ENCODE measurements at places on chromosomes 12 and 14.

GRCh38 chr12:94815450-94815849 lies 165.1 kb upstream of the TMCC3 start:
- no peak for DNase-seq

GRCh38 chr14:60642270-60643140 lies 6.8 kb downstream of the SIX1 start:
- DNase-seq: no peak

- DNase-seq: no peak
Observed at GRCh38 chr14:55673048-55673447, 93.0 kb downstream of the KTN1 start.

GRCh38 chr12:97877404-97877803 lies 414.8 kb downstream of the RMST start:
- no peak for DNase-seq

GRCh38 chr14:101474563-101475455 lies 86.5 kb upstream of the DIO3 start:
- DNase-seq: no peak

GRCh38 chr14:51547260-51547659 lies 104.5 kb upstream of the FRMD6 start:
- no peak for DNase-seq

DNA sequence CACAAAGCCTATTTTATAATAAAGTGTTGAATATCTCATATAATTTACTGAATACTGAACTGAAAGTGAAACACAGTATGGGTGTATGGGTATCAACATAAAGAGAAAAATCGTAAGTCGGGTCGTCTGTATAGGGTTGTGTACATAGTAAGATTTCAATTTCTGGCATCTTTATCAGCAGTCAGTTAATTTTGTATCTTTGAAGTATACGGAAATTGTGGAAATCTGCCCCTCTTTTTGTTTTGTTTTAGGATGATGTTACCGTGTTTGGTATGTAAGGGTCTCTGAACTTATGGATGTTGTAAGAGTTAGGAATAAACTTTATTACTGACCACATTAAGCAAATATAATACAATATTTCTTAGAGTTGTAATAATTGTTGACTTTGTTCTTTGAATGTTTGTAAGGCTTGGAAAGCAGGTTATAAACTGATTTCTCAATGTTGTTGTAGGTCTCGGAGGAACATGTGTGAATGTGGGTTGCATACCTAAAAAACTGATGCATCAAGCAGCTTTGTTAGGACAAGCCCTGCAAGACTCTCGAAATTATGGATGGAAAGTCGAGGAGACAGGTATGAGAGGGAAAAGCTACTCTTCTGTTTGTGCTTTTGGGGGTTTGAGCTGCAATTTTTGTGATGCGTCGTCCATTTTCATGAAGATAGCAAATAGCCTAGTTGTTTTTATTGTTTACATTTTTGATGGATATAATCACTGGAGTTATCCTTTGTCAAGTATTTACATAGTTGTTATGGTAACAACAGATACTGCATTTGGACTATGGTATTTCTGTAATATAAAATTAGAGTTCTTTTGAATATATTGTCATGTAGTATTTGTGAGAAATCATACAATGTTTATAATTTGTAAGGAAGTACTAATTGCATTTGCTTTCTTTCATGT lies 12.0 kb downstream of the EID3 start:
- DNase-seq: no peak

- no peak for DNase-seq
Observed at GRCh38 chr14:102993523-102993922, 63.8 kb downstream of the CDC42BPB start.

GRCh38 chr14:94116701-94117100 lies 6.2 kb downstream of the IFI27 start:
- no peak for DNase-seq

- no peak for DNase-seq
Observed at GRCh38 chr12:59646636-59647035, 50.8 kb downstream of the SLC16A7 start.

DNA sequence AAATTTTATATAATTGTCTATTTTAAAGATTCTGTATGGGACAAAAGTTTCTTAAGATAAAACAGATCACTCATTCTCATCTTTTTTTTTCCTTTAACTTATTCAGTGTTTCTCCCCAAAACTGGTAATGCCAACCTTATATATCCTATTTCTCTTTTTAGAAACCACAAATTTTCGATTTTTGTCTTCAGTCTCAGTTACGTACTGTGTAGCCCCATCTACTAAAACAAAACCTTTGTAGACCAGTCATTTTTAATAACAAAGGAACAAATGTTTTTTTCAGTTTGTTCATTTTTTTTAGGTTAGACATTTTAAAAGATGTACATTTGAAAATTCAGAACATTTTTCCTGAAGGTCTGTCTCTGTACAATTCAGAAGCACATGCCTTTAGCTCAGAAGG lies 18.2 kb downstream of the PNMA1 start:
- DNase-seq: no peak

DNA sequence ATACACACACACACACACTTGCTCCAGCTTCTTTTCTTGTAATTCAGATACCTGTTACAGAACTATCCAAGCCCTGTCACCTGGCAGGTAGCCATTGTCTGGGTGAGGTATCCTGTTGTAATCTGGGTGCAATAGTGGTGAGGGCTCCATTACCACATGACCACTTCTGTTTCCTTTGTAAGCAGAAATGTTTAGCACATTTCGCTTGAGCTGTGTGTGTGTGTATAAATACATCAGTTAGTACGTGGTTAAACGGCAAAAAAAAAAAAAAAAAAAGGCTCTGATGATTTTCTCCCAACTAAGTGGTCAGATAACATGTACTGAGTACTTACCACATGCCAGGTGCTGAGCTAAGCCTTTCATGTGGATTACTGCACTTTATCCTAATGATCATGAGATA lies 129.3 kb upstream of the SSTR1 start:
- DNase-seq: peak; percentile 53

- DNase-seq: peak; percentile 90
Observed at GRCh38 chr12:53219956-53220693, 11.9 kb downstream of the RARG start.

GRCh38 chr12:89247541-89247942 lies 104.8 kb downstream of the DUSP6 start:
- DNase-seq: no peak

DNA sequence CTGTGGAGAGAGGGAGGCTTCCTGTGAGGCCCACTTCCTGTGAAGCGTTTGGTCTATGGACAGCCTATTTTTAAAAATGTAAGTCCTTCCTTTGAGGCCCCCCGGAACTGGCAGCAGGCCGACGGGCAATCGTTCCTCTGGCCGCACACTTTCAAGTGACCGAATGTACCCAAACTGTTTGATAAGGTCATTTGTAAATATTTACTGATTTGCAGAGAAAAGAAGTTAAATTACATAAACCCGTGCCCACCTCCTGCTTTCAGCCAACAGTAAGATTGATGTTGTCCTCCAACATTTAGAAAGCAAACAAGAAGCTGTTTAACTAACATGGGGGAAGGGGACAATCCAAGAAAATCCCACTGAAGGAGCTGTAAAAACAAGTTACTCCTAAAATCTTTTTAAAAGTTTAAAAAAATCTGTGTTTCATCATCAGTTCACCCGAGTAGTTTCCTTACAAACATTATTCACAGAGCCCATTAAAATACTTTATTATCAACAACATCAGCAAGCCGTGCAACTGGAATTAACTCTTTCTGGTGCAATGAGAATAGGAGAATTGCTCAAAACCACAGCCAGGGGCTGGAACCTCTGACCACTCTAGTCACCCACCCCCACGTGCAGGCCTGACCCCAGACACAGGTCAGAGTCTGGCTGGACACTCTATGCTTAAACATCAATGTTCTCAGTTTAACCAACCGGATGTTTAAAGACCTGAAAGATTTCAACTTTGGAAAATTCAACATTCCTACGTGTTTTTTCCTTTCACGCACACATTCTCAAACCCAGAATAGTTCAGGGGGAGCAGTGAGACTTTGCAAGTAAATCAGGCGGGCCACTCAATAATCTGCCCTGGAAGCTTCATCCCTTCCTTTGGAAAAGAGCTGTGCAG lies 65.3 kb downstream of the FOXN3 start:
- DNase-seq: peak; percentile 44

DNA sequence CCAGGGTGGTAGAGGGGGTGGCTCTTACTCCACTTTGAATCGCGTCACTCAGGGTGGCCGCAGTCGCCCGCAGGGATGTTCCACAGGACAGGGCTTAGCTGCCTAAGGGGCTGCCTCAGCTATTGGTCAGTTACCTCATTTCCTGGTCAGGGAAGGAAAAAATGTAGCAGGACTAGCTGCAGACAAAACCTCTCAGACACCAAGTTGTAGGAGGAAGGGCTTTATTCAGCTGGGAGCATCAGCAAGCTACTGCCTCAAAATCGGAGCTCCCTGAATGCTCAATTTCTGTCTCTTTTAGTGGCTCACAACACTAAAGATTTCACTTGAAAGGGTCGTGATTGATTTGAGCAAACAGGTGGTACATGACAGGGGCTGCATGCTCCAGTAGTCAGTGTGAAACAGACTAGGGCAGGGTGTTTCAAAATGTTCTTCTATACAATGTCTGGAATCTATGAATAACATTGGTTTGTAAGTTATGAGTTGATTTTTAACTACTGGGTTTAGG lies 6.4 kb upstream of the CLEC6A start:
- no peak for DNase-seq

DNA sequence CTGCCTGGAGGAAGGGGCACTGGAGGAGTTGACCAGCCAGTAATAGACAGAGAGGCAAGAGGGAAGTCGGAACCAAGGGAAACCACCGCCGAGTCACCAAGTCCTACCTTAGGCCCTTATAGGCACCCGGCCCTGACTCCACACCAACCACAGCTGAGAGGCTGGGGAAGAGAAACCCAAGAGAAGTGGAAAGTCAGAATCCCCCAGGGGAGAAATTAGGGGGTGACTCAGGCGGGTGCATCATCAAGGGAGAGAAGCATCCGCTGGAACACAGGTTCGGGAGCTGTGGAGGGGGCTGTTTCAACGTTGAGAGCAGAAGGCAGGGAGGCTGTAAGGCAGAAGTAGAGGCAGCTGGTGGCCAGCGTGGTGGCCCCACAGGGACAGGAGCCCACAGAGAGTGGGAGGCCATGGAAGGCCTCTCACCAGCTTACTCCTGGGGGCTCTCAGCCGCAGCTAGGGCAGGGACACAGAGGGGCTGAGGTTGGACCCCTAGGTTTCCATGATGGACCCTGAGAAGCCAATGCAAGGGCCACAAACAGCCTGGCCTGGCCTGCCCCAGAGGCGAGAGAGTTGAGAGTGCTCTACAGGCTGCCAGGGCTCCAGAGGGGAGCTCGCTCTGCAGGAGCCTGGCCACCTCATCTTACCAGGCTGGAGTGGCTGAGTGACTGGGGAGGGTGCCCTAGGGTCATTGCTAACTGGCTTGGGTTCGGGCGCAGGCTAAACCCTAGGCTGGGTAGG lies 1.4 kb upstream of the TRMT61A start:
- peak; percentile 55 for DNase-seq

DNA sequence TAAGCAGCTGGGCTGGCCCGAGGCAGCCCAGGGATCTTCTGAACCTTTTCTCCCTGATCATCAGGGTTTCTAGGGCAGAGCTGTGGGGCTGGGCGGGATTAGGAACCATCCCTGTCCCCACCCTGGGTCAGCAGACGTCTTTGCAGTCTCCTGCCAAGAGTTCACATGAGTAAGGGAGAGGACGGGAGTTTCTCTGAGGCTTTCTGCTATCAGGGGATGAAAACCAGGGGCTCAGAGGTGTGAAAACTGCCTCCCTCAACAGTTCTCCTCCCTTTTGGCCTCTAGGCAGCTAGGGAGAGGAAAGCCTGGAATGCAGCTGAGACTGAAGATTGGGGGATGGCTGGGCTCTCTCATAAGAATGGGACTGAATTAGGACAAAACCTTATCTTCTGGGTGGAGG lies 7.9 kb downstream of the ZNF385A start:
- DNase-seq: no peak

- peak; percentile 89 for DNase-seq
Observed at GRCh38 chr12:51047655-51048540, at the start of gene LETMD1. TSS of gene LETMD1 (plus strand) at chr12:51048327. CDS start at chr12:51048357, 30 bp downstream.

DNA sequence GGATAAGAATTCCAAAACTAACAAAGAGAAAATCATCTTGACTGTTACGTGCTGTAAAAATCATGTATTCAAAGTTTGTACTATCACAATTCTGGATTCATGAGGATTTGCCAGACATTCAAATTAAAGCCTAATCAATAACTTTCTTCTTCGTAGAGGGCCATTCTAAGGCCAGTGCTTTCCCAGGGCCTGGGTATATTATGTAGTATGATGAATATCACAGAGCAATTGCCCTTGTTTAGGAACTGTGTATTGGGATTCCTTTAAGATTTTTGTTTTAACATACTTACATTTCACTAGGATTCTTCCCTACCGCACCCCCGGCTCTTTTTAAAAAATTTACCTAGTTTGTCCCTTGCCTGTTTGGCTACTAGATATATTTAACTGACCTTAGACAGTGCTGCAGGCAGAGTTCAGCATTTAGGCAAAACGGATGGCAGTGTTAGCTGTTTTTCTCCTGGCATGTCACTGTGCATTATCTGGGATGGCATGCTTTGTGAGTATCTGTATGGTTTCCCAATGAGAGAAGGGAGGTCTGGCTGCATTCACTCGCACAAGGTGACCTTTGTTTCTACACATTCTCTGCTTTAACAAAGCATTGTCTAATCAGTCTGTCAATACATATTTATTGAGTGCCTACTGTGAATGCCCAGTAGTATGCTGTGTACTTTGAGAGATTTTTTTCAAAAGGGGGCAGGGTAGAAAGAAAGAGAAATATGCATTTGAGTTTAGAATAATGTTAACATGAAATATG lies 63.3 kb downstream of the ERC1 start:
- DNase-seq: no peak

- DNase-seq: no peak
Observed at GRCh38 chr12:117017807-117018206, 81.4 kb downstream of the TESC start.

GRCh38 chr14:92447416-92448197 lies 66.0 kb upstream of the RIN3 start:
- DNase-seq: no peak

- DNase-seq: no peak
Observed at GRCh38 chr12:115700081-115700480, 577.4 kb downstream of the MED13L start.

DNA sequence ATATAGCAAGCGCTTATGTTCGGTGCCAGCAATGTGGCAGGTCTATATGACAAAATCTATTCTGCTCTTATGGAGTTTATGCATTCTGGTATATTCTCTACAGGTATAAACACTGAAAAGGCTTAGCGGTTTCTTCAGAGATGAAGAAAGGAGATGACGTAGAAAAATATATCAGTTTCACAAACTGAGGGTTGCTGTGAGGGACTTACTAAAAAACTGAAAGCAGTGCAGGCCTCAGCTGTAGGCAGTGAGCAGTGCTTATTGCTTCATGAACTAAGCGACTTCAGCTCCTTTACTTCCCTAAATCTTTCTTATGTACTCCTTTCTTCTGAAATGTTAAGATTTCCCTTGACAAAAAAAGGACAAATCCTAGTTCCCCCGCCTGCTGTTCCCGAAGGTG lies 4.5 kb downstream of the DDX47 start:
- DNase-seq: no peak

DNA sequence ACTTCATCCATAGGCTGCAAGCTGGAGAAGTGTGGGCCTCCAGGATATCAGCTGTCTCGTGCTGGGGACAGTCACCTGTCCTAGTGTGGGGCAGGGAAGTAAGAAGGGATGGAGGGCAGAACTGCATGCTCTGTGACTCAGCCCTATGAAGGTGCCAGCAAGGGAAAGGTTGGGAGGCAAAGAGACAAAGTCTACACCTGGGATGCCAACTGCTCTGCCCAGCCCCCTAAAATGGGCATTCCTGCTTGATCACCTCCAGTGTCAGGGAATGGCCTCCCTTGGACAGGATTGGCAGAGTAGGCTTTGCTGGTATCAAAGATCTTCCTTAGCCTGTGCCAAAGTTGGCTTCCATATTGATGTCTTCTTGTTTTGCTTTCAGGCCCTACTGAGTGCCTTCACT lies 335.0 kb downstream of the BCL11B start:
- DNase-seq: no peak

GRCh38 chr12:70963081-70963660 lies 42.6 kb upstream of the PTPRR start:
- no peak for DNase-seq

All from activated T-cell treated with anti-CD3 and anti-CD28 coated beads, Interleukin-2, amount 50 U/mL, for 72 hours (primary cell).